Bronchial epithelial cell (primary cell): ENCODE measurements at places on chromosomes 2 and 18. TPM values are rescaled to one million over a fixed set of nuclear protein-coding genes. Genes with fewer than 3 reads are reported as not detected.
A peak's percentile ranks its signal among the peaks of the same experiment; 100 is the strongest.

DNA sequence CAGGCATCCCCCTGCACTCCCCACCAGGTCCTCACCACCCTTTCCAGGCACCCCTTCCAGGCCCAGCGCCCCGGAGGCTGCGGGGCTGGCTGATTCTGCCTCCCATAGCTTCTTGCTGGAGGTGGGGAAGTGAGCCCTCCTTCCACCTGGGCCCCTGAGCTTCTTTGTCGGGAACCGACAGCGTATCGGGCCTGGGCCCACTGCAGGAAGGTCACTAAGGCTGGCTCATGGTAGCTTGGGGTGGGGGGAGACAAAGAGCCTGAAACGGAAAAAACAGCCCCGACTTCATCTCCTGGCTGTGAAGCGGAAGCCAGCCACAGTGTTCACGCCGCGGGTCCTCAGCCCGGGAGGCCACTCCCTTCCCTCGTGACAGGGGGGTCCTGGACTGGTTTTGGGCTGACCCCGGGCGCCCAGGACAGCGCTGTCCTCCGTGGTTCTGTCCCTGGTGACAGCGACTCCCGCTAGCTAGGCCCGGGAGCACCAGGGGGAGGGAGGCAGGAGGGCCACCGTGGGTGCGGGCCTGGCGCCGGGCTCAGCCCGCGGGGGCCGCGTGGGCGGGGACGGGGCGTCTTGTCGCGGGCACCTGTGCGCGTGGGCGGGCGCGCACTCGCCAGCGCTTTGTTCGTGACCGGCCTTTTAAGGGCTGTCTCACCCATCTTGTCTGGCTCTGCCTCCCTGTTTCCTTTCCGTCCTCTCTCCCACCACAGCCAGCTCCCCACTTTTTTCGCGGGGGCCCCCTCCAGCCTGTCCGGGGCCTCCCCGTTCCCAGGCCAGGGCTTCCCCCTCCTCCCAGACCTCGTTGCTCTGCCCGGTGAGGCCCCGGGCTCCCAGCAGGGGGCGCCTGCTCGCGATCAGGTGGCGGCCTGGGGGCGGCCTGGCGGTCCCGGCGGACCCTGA lies 64.9 kb downstream of the DNMT3A start:
- no peak for DNase-seq

- no peak for DNase-seq
Measured at GRCh38 chr2:200625958-200626363, 40.1 kb downstream of the AOX1 start.

DNA sequence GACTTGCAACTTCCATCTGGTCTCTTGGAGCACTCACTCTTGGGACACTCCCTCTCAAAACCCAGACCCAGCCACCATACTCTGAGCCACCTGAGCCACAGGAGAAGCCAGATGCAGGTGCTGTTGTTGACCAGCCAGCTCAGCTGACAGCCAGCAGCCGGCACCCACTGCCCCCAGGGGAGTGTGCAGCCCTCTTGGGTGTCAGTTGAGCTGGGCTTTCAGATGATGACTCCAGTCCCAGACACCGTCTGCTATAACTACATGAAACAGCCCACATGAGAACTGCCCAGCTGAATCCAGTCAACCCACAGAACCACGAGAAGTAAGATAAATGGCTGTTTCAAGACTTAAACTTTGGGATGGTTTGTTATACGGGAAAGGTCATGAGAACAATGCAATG lies 10.7 kb upstream of the IGFBP2 start:
- no peak for DNase-seq

DNA sequence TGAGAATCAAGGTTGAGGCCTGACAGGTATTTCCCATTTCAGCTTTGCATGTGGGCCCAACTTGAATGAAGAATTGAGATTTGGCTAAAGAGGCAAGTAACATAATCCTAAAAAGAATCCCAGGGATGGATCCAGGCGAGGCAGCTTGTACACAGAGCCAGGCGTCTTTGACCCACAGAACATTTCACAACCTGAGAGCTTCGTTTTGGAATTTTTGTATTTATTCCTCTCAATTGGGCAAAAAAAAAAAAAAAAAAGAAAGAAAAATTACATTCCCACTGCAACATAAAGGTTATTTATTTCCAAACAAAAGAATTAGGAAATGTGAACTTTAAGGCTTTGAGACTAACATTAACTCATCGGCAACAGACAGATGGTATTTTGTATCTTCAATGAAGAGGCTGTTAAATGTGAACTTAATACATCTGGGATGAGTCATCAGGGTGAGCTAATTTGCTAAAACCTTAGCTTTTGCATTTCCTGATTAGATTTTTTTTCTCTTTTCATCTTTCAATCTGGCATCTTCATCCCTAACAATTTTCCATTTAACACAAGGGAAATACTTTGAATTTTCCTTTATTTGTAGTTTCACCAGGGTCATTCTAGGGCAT lies 478.5 kb upstream of the TNP1 start:
- peak; percentile 44 for DNase-seq

DNA sequence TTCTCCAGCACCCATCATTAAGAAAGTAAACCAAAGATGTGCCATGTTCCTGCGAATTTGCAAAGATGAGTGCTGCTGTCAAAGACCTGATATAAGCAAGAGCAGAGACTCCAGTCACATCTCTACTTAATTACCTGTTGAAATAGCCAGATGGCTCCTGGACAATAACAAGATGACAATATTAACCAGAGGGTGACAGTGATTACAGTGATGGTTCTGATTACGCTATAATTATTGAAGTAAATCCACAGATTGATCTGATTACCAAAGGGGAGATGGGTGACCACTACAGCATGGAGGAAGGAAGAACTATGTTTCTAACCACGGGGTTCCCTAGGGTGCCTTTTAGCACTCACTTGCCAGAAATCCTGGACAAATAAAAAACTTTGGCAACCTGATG lies 36.5 kb upstream of the AFF3 start:
- DNase-seq = no peak

DNA sequence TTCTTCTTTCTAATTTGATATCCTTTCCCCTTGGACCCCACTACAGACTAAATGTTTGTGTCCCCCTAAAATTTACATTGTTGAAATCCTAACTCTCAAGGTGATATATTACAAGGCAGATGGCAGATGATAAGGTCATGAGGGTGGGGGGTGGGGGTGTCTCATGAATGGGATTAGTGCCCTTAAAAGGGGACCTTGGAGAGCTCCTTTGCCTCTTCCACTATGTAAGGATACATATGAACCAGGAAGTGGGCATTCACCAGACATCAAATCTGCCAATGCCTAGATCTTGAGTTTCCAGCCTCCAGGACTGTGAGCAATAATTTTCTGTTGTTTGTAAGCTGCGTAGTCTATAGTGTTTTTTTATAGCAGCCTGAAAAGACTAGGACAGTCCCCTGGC lies 89.1 kb downstream of the PLA2R1 start:
- DNase-seq = no peak

DNA sequence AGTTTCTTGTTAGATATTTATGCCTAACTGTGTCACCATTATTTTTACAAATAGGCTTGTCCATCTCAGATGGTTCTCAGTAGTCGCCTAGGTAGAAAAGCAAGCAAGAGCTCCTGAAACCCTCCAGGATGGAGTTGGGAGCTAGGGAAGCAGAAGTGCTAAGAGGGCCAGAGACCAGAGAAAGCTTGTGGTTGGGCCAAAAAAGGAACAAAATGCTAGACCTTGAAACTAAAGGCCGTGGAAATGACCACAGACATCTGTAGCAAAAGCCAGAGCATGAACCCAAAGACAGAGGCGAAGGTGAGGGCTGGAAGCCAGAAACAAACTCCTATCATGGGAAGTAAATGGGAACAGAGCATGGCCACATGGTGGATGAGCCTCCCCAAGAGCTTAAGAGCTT lies 29.9 kb upstream of the RMDN2 start:
- peak; percentile 40 for DNase-seq

Gene KYNU
- 30.3 and 31.4 TPM in 2 replicates for total RNA-seq

Gene SH2D6
- 0.13 TPM in 1 of 2 replicates, not detected in the other for total RNA-seq

Gene MYL12A
- 702 and 937 TPM in 2 replicates for total RNA-seq

Gene ASB18
- 0.38 TPM in 1 of 2 replicates, not detected in the other for total RNA-seq

Gene LRRTM4
- total RNA-seq = not detected in 2 replicates

Gene MRO
- total RNA-seq = not detected in 2 replicates
